ENCODE measurements at places on chromosomes 1 and 21.

GRCh38 chr1:210650403-210650802 is 321.7 kb downstream of the HHAT start:
- DNase-seq: no peak

DNA sequence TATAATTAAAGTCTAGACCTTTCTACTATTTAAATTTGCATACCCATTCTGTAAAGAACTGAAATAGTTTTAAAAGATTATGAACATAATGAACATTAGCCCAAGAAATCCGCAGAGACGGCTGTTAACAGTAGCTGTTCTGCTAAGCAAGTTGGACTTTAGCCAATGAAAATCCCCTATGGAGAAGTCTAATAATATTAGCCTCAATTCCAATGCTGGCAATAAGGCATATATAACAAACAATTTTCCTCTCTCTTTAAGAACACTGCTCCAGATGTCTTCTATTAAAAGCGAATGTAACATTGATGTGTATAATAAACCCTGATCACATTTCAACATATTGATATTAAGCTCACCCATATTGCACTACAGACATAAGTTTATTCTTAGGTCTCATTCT is 221.3 kb upstream of the KCTD3 start:
- no peak for DNase-seq

- no peak for DNase-seq
Observed at GRCh38 chr1:116693759-116694480, 26.4 kb upstream of the IGSF3 start.

DNA sequence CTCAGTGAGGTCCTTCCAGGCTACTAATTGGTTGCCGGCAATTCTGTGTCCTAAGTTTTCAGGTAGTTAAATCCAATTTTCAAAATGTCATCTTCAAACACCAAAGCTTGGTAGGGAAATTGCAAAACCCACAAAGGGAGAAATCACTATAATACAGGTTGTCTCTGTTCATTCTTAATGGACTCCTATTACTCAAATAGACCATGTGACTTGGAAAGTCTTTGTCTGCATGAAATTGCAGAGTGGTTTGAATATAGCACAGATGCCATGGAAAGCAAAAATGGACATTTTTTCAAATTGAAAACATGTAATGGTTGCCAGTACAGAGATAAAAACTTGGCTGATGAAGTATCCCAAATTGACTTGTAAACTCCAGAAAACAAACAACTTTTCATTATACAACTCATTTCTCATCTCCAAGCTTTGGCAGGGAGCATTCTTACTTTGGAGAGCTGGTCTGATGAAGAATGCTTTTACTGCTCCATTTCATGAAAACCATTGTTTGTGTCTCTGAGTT is 169.5 kb upstream of the PKN2 start:
- no peak for DNase-seq

DNA sequence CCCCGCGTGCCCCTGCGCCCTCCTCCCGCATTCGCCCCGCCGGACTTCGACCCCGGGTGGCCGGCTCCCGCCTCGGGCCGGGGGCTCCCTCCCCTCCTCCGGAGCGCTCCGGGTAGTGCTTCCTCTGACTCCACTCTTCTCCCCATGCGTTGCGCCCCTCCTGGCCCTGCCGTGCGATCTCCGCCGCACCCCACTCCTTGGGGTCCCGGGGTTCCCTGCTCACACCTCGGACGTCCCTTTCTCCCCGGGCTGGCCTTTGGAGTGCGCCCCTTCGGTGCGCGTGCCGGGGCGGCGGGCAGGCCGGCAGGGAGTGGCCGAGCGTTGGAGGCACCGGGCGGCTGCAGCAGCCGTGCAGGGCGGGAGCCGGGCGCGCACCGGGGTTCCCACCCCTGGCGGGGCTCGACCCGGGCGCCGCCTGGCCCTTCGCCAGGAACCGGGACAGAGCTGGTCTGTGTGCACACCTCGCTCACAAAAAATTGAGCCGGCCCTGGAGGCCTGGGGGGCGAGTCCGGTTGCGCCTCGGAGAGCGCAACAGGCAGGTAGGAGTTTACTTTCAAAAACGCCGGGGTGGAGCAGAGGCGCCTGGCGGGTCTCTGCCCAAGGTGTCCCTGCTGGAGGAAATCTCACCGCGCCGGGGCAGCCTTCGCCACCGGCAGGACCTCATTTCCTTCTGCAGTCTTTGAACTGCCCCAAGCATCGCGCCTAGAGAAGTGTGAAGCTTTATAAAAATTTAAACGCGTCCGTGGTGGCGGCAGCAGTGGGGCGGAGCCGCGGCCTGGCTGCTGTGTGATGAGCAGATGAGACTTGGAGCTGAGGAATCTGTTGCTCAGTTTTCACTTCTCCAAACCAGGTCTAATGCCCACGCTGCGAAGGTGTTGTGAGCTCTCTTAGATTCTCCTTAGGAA is 650 bp downstream of the VANGL1 start:
- peak; percentile 27 for DNase-seq

DNA sequence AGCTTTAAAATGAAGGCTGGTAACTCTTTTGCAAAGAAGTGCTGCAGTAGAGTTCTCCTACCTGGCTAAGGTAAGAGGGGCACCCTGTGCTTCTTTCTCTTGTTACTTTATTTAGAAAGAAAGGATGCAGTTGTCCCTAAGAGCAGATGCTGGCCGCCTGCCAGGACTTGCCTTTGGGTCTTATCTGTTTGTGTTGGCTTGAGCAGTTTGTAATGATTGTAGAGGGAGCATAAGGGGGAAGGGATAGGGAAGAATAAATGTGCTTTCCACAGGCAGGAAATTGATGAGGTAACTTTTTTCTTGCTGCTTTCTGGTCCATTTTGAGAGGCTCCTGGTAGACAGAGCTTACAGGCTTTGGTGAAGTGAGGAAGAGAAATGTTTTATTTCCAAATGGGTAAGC is 229.6 kb downstream of the HHAT start:
- DNase-seq: no peak

DNA sequence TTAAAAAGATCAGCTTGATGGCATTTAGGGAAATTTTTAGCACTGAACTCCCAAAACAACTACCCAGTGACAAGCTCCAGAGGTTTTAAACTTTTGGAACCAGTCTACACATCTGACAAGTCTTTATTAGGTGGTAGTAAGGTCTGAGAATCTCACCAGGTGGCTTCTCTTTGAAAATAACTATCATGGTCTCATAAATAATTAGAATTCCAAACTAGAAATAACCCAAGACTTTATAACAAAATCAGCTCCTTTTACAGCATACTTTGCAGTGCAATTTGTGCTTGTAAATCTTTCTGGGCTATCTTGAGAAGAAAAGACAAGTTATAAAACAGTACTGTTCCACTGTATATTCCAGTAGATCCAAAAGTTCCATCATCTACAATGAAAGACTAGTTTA is 108.7 kb downstream of the LTN1 start:
- no peak for DNase-seq

GRCh38 chr1:193971595-193971994 is 785.2 kb upstream of the B3GALT2 start:
- DNase-seq: no peak

- DNase-seq: no peak
Observed at GRCh38 chr21:25949701-25950100, 214.9 kb downstream of the GABPA start.

DNA sequence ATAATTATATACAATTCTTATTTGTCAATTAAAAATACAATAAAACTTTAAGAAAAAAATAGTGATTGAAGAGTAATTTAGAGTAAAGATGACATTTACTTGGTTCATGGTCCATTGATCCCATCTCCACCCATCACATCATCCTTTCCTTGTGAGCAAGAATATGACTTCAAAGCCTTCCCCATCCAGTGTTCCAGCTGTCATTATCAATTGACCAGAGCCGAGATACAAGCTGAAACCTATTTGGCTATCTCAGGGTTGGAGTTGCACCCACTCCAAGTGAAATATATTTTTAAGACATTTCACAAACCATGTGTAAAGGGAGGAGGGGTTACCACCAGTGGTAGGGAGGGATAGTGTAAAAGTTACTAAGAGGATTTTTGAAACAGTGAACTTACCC is 428.9 kb upstream of the C1orf87 start:
- DNase-seq: no peak

DNA sequence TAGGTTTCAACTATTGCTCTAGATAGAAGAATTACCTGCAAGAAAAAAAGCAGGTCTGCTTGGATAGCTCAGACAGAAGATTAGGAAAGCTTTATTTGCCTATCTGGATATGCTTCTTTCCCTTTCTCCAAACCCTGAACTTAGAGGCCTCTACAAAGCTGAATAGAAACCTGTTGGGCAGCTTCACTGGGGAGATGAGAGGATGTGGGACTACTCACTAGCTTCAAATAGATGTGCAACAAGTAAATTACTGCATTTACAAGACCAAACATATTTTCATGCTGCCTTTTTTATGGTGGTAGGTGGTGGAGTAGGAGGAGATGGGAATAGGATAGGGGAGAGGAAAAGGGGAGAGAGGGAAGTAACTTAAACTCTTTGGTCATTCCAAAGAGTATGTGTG is 6.4 kb downstream of the CLCA2 start:
- no peak for DNase-seq

- DNase-seq: no peak
Observed at GRCh38 chr1:194338241-194338948, 1152.0 kb upstream of the B3GALT2 start.

- no peak for DNase-seq
Observed at GRCh38 chr1:24020025-24020424, 39.9 kb upstream of the SRSF10 start.

- no peak for DNase-seq
Observed at GRCh38 chr1:228204958-228205357, 2.9 kb upstream of the OBSCN start.

GRCh38 chr1:110390692-110391245 is at the start of gene SLC16A4:
Gene SLC16A4, minus strand, starts transcription at chr1:110391026. Its CDS starts 1,703 bp downstream, at chr1:110389323.
- DNase-seq: no peak

DNA sequence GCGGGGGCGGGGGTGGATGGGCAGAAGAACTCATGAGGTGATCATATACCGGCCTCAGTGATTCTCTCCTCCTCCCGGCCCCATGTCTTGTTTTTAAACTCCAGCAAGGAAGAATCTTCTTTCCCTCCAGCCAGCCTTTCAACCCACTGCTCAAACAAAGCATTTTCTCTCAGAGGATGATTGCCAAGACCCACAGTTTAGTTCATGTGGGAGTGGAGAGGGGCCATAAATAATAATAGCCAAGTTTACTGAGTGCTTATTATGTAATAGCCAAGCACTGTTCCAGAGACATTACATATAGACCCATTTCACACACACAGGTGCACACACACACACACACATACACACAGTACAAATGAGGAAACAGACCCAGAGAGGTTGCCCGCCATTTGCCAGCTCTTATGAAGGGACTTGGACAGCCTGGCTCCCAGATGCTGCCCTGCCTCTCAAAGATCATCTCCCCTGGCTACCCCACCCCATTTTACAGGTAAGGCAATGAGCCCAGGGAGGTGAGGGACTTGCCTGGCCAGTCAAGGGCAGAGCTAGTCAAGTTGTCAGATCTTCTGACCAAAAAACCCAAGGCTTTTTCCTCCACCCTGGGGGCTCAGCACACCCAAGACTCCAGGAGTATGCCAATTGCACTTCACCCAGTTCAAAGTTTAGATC is 18.0 kb upstream of the BCAR3 start:
- no peak for DNase-seq

DNA sequence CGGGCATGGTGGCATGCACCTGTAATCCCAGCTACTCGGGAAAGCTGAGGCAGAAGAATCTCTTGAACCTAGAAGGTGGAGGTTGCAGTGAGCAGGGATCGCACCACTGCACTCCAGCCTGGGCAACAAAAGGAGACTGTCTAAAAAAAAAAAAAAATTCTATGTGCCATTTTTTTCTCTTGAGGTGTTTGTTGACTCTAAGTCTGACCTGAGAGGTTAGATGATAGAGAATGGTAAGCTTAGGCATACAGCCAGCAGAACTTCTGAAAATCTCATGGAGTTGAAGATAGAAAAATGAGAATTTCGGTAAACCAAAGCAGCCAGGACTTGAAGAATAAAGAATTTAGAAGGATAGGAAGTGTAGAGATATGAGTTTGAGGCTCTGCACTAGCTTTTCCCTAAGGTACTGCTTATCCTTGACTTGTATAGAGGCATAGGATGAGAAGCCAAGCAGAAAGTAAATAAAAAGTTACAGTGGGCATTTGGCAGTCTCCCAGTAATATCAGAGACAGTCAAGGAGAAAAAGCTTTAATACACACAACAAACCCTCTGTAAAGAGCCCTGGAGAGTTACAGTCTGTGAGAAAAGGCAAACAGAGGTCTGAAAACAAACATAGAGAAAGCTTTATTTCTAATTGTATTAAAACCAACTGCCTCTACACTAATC is 24.3 kb downstream of the F13B start:
- DNase-seq: no peak

- no peak for DNase-seq
Observed at GRCh38 chr1:63966016-63966415, 192.2 kb downstream of the ROR1 start.

DNA sequence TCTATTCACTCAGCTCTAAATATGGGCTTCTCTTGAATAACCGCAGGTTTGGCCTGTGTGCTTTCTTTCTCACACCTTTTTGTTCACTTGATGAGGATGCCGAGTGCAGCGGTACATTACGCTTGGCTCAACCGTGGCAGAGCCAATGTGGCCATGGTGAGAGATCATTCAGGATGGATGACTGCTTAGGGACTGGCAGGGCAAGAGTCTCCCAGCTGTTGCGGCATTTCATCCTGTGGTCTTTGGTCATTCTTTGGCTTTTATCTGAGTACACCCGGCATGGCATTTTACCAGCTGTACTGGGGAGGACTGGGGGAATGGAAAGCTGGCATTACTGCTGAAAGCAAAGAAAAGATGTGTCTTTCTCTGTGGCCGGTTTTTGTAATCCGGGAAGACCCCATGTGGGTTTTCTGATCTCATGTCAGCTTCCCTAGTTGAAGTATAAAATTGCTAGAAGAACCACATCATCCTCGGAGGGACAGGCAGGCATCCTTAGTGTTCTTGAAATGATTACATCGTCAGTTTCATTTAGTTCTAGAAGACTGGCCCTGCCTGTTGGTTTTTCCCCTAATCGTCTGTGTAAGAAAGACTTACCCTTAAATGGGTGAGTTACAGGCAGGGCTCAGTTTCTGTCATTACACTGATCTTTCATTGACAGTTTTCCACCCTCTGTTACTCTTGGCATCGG is 15.1 kb downstream of the PCP4 start:
- no peak for DNase-seq

DNA sequence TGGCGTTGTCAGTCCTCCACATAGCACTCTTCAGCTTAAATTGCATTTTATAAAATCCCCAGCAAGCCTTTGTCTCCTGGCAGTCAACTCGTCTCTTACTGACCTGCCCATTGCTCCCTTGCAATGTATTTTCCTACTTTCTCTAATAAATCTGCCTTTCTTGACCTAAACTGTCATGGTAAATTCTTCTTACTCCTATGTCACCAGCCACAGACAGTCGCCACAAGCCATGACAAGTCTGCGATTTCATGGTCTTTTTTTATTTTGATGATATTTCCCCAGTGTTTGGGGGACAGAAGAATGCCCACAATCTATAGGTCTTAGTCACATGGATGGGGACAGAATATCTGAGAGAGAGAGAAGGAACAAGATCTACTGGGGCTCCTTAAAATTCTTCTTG is 8.4 kb downstream of the IFNAR2 start:
- DNase-seq: no peak

GRCh38 chr21:34889320-34889675 is 159.8 kb downstream of the RUNX1 start:
- DNase-seq: peak; percentile 67
